PC-9 (cell line): ENCODE measurements at places on chromosomes 4 and X. TPM values are rescaled to one million over a fixed set of nuclear protein-coding genes. Genes with fewer than 3 reads are reported as not detected.

Gene ADH1C
- total RNA-seq: 0.50 and 0.63 TPM in 2 replicates

Gene DUX4
- total RNA-seq: not detected in 2 replicates

Gene PAK3
- not detected in 2 replicates for total RNA-seq

Gene XIAP
- total RNA-seq: 47.7 and 59.5 TPM in 2 replicates

Gene IL13RA2
- not detected in 2 replicates for total RNA-seq

Gene MAGED4B
- total RNA-seq: not detected in 2 replicates

DNA sequence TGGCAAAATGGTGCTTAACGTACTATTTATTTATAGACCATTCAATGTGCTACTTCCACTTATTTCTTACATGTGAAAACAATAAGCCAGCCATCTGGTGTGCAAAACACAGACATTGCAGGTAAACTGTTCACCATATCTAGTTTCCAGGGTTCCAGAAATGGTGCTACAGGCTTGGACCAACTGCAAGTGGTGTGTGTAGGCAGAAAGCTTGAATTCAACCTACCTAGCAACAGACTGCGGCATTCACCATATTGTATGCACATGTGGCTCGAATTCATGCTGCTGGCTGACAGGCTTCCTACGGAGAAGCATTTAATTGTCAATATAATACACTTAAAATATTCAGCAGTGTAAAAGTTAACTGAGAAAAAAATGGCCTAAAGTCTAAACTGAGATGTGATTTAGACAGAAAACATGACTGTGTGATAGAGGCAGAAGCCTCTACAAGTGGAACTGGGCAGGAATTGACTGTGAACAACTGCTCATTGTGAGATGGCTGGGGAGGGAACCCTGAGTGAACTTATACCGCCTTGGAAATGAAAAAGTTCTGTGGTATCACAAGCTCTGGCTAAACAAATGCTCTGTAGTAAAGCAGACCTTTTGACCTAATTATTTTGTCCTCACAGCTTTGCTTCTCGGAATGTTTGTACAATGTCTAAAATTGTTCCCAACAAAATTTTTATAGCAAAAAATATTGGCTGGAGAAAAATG is 434.7 kb downstream of the GRIA2 start:
- no peaks in the 10 kb centered on the region; the same call in 1 of the 2 replicates for H3K36me3 ChIP-seq
- DNase-seq: no peak
- no peak overlapping the region for H3K27ac ChIP-seq

GRCh38 chr4:121143131-121143530 is 21.0 kb downstream of the TNIP3 start:
- no peak overlapping the region for H3K27ac ChIP-seq
- H3K36me3 ChIP-seq: no peaks in the 10 kb centered on the region
- no peaks in the 10 kb centered on the region for H3K4me1 ChIP-seq
- no peak overlapping the region for H3K4me3 ChIP-seq
- DNase-seq: no peak
- H3K27me3 ChIP-seq: no peaks in the 10 kb centered on the region

- H3K27me3 ChIP-seq: no peaks in the 10 kb centered on the region
- H3K4me1 ChIP-seq: no peaks in the 10 kb centered on the region
- H3K4me3 ChIP-seq: no peak overlapping the region
- H3K36me3 ChIP-seq: no peaks in the 10 kb centered on the region
- no peak overlapping the region for H3K27ac ChIP-seq
Observed at GRCh38 chr4:79682161-79682560, 274.1 kb upstream of the GK2 start.

DNA sequence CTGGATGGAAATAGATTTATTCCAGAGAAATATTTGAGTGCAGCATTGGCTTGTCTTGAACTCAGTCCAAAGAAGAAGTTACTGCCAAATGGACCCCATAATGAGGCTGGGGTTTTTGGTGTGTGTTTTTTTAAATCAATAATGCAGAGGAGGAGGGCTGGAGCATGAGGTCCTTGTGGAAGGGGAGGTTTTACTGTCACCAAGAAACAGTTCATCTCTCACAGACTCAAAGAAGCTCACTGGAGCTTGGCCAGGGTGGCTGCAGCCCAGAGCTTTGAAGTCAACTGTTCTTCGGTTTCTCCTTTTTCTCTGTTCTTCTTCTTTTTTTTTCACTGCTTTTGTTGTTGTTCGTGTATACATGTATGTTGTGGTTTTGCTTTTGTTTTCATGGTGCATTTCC is 377.7 kb downstream of the FBXW7 start:
- no peak overlapping the region for H3K4me3 ChIP-seq
- H3K36me3 ChIP-seq: no peaks in the 10 kb centered on the region

DNA sequence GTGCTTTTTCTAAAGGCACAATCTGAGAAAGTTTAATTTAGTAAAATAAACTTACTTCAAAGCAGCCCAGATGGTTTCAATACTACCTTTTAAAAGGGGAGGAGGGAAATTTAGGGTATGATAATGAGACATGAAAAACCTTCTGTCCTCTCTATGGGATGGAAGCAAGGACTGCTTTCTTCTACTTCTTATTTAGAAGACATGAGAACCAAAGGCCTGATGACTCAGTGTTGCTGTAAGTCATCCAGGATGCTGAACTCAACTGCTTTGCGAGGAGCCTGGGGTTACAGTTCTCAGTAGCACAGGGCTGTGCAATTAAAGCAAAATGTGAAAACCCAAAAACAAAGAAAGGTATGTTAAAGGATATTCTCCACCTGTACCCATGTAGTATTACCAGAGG is 140.8 kb upstream of the EDNRA start:
- H3K27me3 ChIP-seq: no peaks in the 10 kb centered on the region
- no peaks in the 10 kb centered on the region for H3K4me1 ChIP-seq
- H3K27ac ChIP-seq: no peak overlapping the region
- no peak overlapping the region for H3K4me3 ChIP-seq
- DNase-seq: no peak
- no peaks in the 10 kb centered on the region for H3K36me3 ChIP-seq

DNA sequence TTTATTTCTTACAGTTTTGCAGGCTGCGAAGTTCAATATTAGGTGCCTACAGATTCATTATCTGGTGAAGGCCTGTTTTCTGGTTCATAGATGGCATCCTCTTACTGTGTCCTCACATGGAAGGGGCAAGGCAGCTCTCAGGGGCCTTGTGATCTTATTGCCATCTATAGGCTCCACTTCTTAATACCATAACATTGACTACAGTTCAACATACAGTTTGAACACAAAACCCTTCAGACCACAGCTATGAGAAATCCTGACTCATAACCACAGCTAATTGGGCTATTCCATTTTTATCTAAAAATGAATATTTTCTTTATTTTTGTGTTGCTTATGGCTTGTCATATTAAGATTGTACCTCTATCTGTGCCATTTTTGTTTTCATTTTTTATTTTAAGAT is 72.3 kb downstream of the STAG2 start:
- no peaks in the 10 kb centered on the region for H3K27me3 ChIP-seq
- H3K36me3 ChIP-seq: no peaks in the 10 kb centered on the region; the same call in 1 of the 2 replicates
- H3K27ac ChIP-seq: no peak overlapping the region
- H3K4me3 ChIP-seq: no peak overlapping the region
- H3K4me1 ChIP-seq: no peaks in the 10 kb centered on the region

DNA sequence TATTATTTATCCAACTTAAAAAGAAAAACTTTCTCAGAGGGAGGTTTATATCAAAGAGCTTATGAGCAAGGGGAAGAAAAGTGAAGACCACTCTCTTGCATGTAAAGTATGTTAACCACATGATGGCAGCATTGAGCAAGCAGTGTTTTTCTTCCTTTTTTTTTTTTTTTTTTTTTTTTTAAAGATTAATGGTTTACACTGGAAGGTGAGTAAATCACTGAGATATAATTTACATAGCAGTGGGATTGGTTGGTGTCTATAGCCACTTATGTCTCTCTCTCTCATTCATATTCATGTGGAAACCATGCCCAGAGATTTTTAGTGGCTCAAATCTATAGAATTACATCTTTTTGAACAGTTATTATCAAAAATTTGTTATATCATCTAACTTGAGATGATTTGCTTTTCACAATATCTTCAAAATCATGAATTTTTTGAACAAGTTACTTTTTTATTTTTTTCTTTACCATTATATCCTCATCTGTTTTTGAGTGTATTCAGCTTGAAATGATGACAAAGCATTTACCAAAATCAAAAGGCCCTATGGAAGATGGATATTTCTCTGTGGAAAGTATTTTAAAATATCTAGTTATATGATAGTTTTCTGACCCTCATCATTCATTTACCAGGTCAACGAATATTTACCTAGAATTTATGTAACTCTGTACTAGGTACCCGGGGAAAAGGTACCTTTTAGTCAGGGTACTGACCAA is 31.6 kb downstream of the MTHFD2L start:
- no peak for DNase-seq
- no peaks in the 10 kb centered on the region for H3K36me3 ChIP-seq
- no peak overlapping the region for H3K27ac ChIP-seq
- H3K27me3 ChIP-seq: no peaks in the 10 kb centered on the region
